ENCODE measurements at places on chromosomes 7 and 10.

DNA sequence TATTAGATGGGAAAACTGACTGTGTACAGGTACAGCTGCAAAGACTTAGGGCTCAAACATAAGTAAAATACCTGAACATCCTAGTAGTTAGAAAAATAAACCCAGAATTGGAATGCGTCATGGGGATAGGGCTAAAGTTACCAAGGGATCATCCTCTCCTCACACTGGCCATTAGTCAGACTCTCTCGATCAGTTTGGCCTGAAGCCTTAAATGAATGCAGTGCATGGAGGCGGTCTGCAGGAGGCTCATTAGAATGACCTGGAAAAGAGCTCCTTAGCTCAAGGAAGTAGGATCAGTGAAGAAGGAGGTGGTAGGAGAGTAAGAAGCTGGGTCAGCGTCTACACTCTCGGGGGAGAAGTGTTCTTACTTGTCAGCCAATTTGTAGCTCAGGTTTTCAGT lies 35.3 kb downstream of the DENND2A start:
- DNase-seq, result no peak

- DNase-seq, result no peak
Measured at GRCh38 chr7:23230641-23231101, 15.9 kb upstream of the GPNMB start.

DNA sequence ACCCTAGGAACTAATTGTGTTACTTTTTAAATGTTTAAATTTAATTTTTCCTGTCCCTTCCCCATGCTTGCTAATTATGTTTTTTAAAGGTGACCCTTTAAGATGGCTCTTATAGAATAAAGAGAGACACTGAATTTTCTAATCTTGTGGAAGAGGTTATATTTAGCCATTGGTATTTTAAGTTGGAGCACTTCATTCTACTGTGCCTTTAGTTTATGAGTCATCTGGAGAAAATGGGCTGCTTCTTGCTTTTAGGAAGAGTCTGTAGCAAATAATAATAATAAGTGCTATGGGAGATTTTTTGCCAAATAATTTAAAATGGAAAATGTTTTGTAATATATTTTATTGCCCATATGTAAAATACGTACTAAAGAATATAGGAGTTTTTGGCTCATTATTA lies 139.7 kb downstream of the ADK start:
- no peak for DNase-seq

DNA sequence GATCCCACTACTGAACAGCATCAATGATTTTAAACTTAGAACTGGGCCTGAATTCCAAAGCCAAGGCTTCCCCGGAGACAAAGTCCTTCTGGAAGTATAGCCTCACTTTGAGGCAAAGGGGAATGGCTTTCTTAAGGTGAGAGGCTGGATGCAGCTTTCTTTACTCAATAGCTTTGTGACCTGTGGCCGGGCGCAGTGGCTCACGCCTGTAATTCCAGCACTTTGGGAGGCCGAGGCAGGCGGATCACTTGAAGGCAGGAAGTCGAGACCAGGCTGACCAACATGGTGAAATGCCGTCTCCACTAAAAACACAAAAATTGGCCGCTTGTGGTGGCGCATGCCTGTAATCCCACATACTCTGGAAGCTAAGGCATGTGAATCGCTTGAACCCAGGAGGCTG lies 3.2 kb upstream of the FGFR2 start:
- DNase-seq, result no peak

DNA sequence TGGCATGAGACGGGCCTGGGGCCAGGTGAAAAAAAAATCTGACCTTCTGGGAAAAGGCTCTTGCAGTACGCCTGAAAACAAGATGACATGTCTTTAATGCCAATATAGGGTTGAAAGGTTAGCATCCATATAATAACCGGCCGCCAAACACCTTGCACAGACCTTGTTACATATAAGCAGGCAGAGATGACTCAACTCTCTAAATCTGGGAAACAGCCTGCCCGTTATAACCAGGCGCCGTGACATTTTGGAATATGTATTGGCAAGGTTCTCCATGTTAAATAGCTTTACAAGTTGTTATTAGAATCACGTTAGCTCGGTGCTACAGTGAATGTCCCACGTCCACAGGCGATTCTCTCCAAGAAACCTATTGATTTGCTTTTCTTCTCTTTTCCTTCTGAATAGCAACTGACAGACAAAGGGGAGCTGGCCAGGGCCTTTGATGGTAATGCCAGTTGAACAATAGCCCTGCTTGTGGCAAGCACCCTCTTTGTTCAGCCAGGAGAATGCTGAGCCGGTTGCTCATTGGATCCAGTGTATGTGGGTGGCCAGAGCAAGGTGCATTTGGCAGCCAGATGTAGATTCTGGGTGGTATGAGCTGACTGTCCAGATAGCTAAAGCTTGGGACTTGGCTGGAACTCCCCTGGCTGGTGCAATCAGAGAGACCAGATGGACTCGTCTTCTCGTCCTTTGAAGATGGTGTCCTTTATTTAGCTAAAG lies 80.1 kb upstream of the AUTS2 start:
- no peak for DNase-seq

DNA sequence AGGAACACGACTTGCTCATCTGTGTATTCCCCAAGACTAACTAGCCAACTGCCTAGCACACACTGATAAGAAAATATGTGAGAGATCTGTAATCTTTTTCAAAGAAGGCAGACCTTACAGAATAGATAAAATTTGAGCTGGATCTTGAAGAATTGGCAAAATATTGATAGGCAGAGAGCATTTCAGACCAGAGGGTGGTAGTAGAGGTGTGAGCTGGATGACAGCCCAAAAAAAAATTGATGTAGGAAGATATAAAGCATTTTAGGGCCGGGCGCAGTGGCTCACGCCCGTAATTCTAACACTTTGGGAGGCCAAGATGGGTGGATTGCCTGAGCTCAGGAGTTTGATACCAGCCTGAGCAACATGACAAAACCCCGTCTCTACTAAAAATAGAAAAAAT lies 1.2 kb upstream of the ZNF746 start:
- DNase-seq, result no peak

DNA sequence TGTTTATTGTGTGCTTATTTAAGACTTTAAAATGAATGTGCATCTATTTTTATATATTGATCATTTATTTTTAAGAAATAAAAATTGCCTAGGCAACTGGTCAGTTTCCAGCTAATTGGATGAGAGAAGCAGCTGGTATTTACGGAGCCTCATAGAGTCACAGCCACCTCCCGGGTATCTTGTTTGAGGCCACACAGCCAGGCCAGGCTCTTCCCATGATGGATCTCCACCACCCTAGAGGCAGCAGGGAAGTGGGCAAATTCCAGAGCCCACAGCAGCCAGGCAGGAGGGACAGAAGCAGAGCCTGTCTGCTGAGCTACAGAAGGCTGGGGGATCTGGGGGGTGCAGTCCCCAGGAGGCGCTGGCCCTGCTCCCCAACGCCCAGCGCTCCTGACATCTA lies 61.6 kb downstream of the CLEC2L start:
- no peak for DNase-seq

DNA sequence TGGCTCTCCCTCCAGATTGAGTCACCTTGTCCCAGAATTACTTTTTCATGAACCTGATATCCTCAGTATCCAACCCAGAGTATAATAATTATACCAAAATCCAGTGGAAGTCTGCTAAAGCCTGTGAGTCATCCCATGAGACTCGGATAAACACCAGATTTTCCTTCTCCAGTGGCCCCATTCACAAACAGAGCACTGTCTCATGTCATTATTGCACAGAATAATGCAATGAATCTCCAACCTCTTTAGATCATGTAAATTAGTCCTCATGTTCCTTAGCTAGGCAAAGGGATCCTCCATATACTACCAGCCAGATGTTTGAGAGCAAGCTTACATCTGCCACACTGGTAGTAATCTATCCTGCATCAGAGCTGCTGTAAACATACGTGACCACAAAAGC lies 89.0 kb downstream of the AMPH start:
- no peak for DNase-seq

GRCh38 chr10:19944911-19945663 lies 128.9 kb downstream of the PLXDC2 start:
- no peak for DNase-seq

DNA sequence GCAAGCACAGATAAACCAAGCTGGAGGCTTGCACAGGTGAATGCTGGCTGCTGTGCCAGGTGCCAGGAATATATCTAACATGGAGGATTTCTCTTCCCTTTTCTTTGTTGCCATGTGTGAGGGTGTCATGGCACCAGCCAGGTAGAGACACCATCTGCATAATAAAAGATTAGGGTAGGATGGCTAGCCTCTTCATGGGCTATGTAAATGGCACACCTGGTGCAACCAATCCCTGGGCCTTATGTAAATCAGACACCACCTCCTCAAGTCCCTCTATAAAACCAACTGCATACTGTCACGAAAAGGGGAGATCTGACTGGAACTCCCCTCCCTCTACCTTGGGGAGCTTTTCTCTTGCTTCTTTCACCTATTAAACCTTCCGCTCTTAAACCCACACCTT lies 322.5 kb upstream of the POM121L12 start:
- DNase-seq, result no peak

- no peak for DNase-seq
Measured at GRCh38 chr7:945556-946255, 8.8 kb downstream of the ADAP1 start.

- DNase-seq, result no peak
Measured at GRCh38 chr7:255721-256361, 34.1 kb upstream of the FOXL3 start.

DNA sequence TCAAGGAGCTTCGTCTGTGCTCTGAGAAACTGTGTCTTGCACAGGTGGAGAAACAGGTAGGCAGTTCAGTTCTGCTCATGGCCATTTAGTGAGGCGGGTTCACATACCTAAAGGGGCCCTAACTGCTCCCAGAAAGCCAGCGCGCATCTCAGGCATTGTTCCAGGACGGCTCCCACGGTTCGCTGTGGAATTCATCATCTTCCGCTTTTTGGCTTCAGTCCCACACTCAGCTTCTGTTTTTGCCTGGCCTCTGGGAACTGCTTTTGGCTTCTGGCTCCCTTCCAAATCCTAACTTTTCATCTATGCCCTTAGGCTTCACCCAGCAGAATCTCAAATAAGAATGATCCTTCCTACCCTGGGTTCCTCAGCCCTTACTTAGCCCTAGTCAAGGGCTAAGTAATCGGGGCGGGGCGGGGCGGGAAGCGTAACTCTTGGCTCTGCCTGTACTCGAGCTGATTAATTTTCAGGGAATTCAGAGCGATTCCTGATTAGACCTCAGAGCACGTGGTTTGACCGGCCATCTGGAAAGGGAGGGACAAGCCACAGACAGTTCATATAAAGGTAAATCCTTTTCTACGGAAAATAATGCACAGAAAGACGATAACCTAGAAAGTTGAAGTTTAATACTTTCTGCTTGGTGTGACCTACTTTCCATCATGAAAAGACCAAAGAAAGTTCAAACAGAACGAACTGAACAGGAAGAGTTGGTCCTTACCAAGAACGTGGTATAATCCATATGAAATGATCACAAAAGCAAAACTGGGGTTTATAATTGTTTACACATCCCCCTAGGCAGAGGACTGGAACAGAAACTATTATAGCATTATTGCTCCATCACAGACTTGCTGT lies 105.7 kb downstream of the ST8SIA6 start:
- DNase-seq, result no peak

GRCh38 chr7:37310327-37311080 lies 138.2 kb downstream of the ELMO1 start:
- DNase-seq, result no peak
